CD4-positive, alpha-beta T cell treated with Interleukin-15 for 4 hours (primary cell): ENCODE measurements at places on chromosomes 7 and 10.

- DNase-seq, result no peak
Observed at GRCh38 chr7:95286096-95286495, 38.2 kb downstream of the PON1 start.

DNA sequence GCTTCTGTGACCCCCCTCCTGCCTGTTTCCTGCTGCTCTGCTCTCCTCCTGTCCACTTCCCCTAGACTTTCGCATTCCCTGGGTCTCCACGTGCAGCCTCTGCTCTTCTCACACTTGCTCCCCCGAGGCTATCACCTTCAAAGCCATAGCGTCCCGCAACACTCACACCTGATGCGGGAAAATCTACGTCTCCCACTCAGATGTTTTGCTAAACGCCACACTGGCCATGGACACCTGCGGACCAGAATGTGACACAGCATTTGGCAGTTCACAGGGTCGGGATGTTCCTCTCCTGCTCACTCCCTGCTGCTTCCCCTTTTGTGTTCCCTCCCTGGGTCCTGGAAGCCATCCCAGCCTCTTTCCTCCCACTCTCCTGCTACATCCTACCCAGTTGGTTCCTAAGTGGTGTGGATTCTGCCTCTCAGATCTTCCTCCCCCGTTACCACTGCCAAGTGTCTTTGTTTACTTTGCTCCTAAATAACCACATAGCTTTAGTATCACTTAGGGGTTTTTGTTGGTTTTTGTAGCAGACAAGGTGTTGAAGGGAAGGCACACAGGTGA lies 33.7 kb upstream of the RBM33 start:
- no peak for DNase-seq

- no peak for DNase-seq
Observed at GRCh38 chr7:147106746-147107145, 990.1 kb downstream of the CNTNAP2 start.

GRCh38 chr10:79379512-79380124 lies 32.3 kb downstream of the PPIF start:
- DNase-seq, result no peak

DNA sequence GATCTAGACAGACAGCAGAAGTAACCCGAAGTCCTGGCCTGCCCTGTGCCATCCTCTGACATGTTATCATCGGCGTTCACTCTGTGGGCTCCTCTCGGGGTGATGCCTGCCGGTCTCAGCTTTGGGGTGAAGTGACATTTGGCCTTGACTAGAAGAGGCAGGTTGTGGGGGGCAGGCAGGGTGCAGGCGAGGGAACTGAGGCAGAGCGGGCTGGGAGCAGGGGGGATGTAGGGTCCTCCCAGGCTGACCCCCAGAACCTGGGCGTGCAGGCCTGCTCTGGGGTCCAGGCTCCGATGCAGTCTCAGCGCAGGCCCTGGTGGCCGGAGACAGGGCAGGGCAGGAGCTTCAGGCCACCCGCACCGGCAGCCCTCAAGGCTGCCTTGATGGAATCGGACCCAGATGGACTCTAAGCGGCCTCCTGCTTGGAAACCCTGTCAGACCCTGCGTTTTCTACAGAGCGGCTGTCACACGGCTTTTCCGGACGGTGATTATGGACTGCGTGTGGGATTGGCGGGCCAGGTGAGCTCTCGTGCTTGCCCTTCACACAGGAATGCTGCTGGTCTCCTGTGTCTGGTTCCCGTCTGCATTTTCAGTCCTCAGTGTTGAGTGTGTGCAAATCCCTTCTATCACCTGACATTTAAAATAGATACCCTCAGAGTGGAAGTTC lies 842 bp upstream of the JAKMIP3 start:
- no peak for DNase-seq

DNA sequence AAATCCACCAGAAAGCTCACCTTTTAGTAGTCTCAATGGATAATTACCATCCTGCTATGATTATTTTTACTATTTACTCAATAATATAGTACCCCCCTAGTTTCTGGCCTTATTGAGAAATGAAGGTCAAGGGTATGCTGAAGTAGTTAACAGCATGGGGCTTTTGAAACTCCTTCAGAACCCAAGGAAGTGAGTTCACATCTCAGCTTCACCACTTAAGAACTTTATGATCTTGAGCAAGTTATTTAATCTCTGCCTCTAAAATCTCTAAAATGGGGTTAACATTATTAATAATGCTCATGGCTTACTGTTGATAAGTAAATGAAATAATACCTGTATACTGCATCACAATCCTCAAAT lies 5.8 kb downstream of the MTPN start:
- DNase-seq, result no peak

GRCh38 chr10:104630731-104631130 lies 10.4 kb upstream of the SORCS3 start:
- no peak for DNase-seq

DNA sequence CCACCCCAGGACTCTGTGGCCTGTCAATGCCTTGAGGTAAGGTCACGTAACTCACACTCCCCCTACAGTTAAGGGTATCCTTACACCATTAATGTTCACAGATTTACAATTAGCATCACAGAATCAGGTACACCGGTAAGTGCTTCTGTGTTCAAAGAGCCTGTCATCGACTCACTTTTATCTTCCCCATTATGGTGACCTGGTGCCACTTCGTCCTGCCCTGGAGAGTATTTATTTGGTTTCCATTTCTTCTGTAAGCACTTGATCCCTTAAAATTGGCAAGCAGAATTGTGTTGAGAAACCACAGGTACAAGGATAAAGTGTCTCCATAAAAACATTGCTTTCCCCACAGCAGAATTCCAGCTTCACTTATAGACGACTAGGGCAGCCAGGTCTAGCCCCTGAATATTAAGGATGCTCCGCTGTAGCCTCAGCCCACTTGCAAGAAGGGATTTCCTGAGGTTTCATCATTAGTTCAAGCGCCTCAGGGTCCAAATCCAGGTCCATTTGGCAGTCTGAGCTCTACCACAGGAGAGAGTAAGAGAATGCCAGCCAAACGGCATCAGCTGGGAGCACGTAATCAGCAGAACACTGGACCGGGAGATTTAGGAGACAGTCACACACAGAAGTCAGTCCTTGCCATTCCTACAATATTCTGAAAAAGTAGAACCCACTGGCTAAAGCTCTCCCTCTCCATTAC lies 10.1 kb downstream of the ATXN7L1 start:
- DNase-seq, result no peak

GRCh38 chr10:1646332-1646731 lies 91.0 kb downstream of the ADARB2 start:
- DNase-seq, result no peak
